CD8-positive, alpha-beta memory T cell (primary cell): ENCODE measurements at places on chromosomes 6 and 20. TPM values are rescaled to one million over a fixed set of nuclear protein-coding genes. Genes with fewer than 3 reads are reported as not detected.
A peak's percentile ranks its signal among the peaks of the same experiment; 100 is the strongest.

DNA sequence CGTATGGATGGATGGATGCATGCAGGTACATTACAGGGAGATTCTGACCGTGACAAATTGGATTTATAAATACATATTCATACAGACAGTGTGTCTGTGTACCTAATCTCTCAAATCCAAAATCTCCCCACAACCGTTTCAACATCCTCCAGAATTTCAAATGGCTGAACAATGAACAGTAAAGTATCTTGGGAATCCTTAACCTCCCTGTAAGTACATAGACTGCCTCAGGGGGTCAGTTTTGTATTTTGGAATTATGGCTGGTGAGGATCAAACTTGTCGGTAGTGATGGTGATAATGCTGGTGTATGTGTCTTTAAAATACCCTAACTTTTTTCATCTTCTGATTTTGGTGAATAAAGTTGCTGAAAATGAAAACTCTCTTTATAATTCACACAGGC lies 246.2 kb downstream of the FOXC1 start:
- DNase-seq = no peak
- no peaks in the 10 kb centered on the region for H3K27me3 ChIP-seq
- no peak overlapping the region for H3K27ac ChIP-seq
- H3K36me3 ChIP-seq = no peaks in the 10 kb centered on the region
- H3K4me3 ChIP-seq = no peak overlapping the region

DNA sequence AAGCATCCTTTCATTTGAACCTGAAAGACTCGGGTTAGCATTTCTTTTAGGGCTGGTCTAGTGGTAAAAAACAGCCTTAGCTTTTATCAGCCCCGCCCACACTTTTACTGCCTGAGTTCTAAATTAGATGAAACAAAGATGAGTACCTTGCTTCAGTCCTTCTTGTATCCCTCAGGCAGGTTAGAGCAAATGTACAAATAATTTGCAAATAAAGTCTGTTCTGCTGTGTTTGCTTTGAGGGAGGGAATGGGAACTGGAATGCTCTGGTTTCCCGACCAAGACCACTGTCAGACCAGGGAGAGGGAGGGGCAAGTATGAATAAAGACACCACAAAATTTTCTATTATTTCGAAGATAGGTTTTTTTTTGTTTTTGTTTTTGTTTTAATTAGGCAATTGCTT lies 85.5 kb upstream of the FLRT3 start:
- H3K4me1 ChIP-seq = no peaks in the 10 kb centered on the region
- no peaks in the 10 kb centered on the region for H3K36me3 ChIP-seq
- DNase-seq = no peak
- H3K27me3 ChIP-seq = no peaks in the 10 kb centered on the region
- no peak overlapping the region for H3K27ac ChIP-seq

DNA sequence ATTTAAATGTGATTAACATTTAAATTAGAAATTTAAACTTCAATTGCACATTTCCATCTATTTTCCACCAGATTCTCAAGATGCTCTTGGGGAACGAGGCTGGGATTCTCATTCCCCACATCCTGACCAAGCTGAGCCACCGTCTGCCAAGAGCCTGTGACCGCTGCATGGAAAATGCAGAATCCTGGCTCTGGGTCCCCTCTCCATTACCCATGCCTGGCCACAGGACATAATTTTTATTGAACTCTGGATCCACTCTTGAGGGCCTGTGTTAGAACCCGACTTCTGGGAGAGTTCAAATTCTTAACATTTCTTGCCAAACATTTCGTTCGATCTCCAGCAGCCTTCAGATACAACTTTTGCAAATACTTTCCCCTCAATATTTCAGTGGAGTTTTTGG lies 201.6 kb upstream of the SNX9 start:
- H3K27ac ChIP-seq = no peak overlapping the region
- DNase-seq = no peak
- H3K27me3 ChIP-seq = no peaks in the 10 kb centered on the region
- H3K36me3 ChIP-seq = no peaks in the 10 kb centered on the region
- no peaks in the 10 kb centered on the region for H3K4me1 ChIP-seq

DNA sequence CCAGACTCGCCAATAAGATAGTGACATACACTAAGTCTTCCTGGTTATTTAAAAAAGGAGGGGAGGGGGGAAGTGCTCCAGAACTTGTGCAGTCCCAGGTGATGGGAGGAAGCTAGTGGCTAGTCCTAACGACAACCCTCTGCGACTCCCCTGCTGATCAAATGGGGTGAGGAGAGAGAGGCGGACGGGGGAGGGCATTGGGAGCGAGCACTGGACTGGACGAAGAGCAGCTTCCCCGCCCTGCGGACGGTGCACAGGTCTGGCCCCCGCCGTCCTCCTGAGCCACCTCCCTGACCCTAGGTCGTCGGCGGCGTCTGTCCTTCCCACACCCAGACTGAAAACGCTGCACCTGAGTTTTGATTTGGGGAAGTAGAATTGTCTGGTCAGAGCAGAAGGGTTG lies 2.2 kb upstream of the OLIG3 start:
- peaks cover 79% of the 10 kb centered on the region for H3K27me3 ChIP-seq
- H3K4me1 ChIP-seq = peaks cover 55% of the 10 kb centered on the region
- no peaks in the 10 kb centered on the region for H3K36me3 ChIP-seq
- no peak overlapping the region for H3K4me3 ChIP-seq

DNA sequence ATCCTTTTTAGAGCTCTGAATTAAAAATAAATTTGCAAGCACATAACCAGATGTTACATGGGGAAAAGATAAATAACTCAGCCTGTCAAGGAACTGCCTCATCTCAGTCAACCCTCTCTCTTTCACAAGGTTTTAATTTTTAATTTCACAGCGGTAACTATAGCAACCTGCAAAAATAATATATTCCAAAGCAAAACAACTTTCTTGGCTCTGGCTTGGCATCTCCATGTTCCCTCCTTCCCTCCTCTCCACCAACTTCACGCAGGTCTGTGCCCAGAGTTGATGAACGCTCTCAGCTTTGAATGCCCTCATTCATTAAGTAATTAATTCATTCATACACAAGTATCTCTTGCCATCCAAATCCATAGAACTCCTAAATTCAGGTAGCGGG lies 32.5 kb upstream of the SIRPA start:
- no peak overlapping the region for H3K4me3 ChIP-seq
- no peaks in the 10 kb centered on the region for H3K27me3 ChIP-seq
- H3K36me3 ChIP-seq = no peaks in the 10 kb centered on the region
- no peak for DNase-seq
- H3K4me1 ChIP-seq = no peaks in the 10 kb centered on the region

- H3K27ac ChIP-seq = no peak overlapping the region
- no peaks in the 10 kb centered on the region for H3K36me3 ChIP-seq
- H3K27me3 ChIP-seq = no peaks in the 10 kb centered on the region
- DNase-seq = no peak
- no peaks in the 10 kb centered on the region for H3K4me1 ChIP-seq
- no peak overlapping the region for H3K4me3 ChIP-seq
Observed at GRCh38 chr6:166456395-166457156, 73.8 kb upstream of the MPC1 start.

GRCh38 chr20:34112600-34113101 lies 608 bp upstream of the EIF2S2 start:
- peaks cover 29% of the 10 kb centered on the region for H3K4me1 ChIP-seq
- DNase-seq = no peak
- H3K27me3 ChIP-seq = no peaks in the 10 kb centered on the region
- H3K4me3 ChIP-seq = peak overlapping the region; percentile 75
- H3K27ac ChIP-seq = peak overlapping the region; percentile 92
- no peaks in the 10 kb centered on the region for H3K36me3 ChIP-seq

DNA sequence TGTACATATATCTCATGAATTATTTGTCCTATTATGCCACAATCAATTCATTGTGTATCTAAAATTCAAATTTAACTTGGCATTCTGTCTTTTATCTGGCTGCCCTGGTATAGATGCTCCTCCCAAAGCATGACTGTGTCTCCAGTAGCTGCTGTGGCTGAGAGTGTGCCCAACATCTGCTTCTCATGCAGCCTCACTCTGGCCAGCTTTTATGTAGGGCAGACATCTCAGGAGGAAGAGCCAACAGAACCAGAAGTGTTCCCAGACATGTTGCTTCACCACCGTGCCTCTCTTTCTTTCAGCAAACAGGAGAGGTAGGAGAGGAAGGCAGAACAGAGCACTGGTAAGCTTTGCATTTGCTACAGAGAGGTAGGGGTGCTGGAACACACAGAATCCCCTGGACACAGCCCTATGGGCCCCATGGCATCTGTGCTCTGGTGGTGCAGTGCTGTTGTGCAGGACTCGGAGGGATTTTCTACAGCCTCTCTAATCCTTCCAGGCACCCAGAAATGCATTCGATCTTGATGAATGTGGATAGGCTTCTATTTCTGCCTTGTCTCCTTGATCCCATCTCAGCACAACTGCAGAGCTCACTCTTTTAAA lies 637.1 kb downstream of the UTRN start:
- H3K27me3 ChIP-seq = no peaks in the 10 kb centered on the region
- H3K4me3 ChIP-seq = no peak overlapping the region
- H3K36me3 ChIP-seq = no peaks in the 10 kb centered on the region
- no peak overlapping the region for H3K27ac ChIP-seq
- DNase-seq = no peak

DNA sequence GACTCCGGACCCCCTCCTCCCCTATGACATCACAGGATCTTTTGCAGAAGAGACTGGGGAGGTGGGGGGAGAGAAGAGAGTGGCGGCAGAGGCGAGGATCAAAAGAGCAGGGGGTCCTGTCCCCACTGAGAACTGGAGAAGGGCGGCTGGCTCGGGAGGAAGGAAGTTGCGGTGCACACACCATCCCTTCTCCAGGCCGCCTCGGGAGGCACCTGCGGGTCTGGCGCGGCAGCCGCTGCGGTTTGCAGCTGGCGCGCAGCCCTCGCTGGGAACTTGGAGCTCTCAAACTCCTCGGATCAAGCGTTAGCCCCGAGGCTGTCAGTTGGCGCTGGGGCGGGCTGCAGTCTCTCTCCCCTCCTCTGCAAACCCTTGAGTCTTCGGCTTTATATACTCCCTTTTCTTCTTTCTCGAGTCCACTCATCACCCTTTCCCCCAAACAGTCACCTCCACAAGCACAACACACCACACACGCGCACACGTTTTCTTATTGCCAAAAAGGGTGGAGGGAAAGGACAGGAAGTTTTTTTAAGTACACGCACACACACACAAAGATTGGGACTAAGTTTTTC lies 180.7 kb downstream of the TBXT start:
- no peak overlapping the region for H3K27ac ChIP-seq
- no peaks in the 10 kb centered on the region for H3K27me3 ChIP-seq
- no peaks in the 10 kb centered on the region for H3K4me1 ChIP-seq
- H3K4me3 ChIP-seq = no peak overlapping the region

DNA sequence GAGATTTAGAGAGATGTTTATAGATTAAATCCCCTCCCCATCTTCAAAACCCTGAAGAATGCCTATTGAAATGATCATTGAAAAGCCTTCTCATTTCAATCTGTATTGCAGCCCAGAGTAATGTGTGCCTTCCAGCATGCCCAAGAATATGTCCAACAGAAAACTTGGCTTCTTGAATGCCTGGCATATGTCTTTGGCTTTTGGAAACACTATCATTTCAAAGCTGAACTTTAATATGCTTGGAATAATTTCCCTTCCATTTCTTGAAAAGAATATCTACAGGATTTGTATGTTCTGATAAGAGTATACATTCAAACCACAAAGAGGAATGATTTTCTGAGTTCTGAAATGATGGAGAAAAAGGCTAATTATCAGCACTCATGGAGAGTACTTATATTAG lies 11.9 kb upstream of the PBOV1 start:
- H3K27ac ChIP-seq = no peak overlapping the region
- H3K27me3 ChIP-seq = no peaks in the 10 kb centered on the region
- H3K4me1 ChIP-seq = no peaks in the 10 kb centered on the region
- DNase-seq = no peak
- H3K36me3 ChIP-seq = no peaks in the 10 kb centered on the region

DNA sequence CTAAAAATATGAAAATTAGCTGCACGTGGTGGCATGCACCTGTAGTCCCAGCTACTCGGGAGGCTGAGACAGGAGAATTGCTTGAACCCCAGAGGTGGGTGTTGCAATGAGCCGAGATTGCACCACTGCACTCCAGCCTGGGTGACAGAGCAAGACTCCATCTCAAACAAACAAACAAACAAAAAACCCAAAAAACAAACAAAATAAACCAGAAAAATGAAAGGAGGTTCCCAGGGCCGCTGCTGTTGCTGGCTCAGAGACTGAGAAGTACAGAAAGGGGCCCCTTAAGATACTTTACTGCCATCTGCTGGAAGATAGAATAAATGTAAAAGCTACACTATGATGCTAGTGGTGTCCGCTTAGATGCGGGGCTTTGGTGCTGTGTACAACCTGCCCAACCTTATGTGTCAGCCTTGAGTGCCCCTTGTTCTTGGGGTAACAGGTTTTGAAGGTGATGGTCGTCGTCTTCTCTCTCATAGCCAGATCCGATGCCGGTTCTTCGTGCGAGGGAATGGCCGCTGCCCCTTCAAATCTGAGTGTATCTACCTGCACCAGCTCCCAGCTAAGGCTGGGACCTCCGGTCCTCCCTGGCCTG lies 2.8 kb upstream of the FANCE start:
- peak; percentile 61 for DNase-seq
- no peak overlapping the region for H3K4me3 ChIP-seq
- no peaks in the 10 kb centered on the region for H3K36me3 ChIP-seq

GRCh38 chr20:51360451-51361201 lies 181.9 kb downstream of the NFATC2 start:
- no peaks in the 10 kb centered on the region for H3K4me1 ChIP-seq
- no peaks in the 10 kb centered on the region for H3K36me3 ChIP-seq
- H3K4me3 ChIP-seq = no peak overlapping the region
- DNase-seq = no peak
- no peak overlapping the region for H3K27ac ChIP-seq
- no peaks in the 10 kb centered on the region for H3K27me3 ChIP-seq

DNA sequence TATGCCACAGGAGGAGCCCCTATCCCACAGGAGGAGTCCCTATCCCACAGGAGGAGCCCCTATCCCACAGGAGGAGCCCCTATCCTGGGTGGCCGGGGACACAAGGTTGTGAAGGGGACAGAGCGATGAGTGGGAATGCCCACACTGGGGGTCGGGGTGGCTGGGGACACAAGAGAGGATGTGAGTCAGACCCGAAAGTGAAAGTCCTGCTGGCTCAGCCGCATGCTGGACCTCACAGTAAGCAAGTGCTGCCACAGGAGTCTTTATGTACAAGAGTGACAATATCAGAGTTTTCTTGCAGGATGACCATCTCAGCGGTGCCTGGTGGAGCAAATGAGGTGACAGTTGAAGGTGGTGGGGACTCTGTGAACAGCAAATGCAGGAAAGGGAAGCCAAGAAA lies 93.7 kb downstream of the PSMB1 start:
- DNase-seq = no peak
- no peaks in the 10 kb centered on the region for H3K27me3 ChIP-seq
- no peak overlapping the region for H3K27ac ChIP-seq

DNA sequence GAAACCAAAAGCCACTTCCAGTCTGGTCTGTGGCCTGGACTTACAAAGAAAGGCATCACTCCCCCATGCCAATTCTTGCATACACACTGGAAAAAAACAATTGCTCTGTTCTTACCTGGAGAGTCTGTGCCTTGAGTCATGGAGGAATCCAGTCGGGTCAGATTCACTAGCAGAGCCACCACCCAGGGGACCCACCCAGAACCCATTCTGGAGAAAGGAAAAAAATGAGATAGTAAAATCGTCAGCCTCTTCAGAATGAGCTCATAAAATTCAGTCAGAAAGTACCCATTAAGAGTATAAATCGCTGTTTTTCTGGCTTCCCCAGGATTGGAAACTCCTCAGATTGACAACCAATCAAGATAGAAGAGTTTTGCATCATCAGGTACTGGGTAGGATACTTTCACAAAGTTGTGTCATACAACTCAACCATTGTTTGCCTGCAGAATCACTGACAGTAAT lies at the start of gene HLA-DOB:
Gene HLA-DOB, minus strand, starts transcription at position 257 of the 459 bp plus-strand sequence. Its CDS starts 51 bp downstream, at position 206.
- no peak for DNase-seq
- H3K27me3 ChIP-seq = no peaks in the 10 kb centered on the region
- no peaks in the 10 kb centered on the region for H3K4me1 ChIP-seq
- no peak within 1 kb of the TSS for H3K4me3 ChIP-seq
- no peak within 1 kb of the TSS for H3K27ac ChIP-seq
- H3K36me3 ChIP-seq = no peaks in the 10 kb centered on the region

The PTPRK gene
- total RNA-seq = 23.0 TPM

The MCHR2 gene
- total RNA-seq = not detected

The GABRR1 gene
- total RNA-seq = not detected
